ENCODE measurements at places on chromosomes 6 and 20.

- no peak for DNase-seq
Observed at GRCh38 chr6:155126727-155127439, 131.8 kb downstream of the TIAM2 start.

- DNase-seq, result no peak
Observed at GRCh38 chr6:122136386-122136785, 263.1 kb upstream of the HSF2 start.

GRCh38 chr6:130994319-130995097 lies 68.5 kb downstream of the EPB41L2 start:
- DNase-seq, result no peak

DNA sequence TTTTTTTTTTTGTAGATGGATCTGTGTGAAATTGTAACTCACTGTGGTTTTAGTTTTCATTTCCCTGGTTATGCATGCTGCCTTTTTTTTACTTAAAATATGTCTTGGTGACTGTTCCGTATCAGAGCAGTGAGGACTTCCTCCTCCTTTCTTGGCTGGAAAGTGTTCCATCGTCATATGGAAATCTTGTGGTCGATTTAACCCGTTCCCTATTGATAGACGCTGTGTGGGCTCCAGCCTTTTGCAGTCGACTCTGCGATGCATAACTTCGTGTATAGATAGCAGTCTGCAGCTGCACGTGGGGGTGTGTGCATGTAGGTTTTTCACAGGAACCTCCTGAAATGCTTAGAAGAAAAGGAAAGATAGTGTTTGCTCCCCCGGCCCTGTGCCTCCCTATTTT lies 28.1 kb upstream of the PNPLA1 start:
- DNase-seq, result no peak

DNA sequence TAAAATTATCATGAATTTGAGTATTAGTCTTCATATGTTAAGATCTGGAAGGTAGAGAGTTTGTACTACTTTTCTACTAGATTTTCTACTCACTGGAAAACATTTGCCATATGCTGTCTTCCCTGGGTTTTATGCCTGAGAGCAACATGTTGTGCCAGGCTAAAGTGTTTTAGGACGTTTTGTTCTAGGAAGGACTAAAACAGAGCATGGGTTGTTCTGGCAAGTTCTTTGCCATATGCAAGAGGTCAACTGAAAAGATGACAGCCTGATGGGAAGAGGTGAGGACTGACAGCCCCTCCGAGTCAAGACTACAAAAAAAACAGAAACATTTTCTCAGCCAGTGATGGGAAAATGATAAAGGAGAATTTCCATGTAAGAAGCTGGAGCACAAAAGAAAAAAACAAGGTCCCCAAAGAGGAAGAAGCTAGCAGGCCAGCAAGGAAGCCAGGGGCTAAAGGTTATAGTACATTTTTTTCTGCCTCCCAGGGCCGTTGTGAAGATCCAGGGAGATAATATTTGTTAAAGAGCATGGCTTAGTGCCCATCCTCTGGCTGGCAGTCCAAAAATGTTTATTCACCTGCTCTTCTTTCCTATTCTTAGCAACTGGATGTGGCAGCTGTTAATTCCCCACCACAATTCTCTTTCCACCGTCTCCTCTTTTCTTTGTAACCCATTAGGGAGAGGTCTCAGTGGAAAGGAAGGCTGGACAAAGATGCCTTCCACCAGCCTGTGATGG lies 7.8 kb downstream of the SCGN start:
- no peak for DNase-seq

DNA sequence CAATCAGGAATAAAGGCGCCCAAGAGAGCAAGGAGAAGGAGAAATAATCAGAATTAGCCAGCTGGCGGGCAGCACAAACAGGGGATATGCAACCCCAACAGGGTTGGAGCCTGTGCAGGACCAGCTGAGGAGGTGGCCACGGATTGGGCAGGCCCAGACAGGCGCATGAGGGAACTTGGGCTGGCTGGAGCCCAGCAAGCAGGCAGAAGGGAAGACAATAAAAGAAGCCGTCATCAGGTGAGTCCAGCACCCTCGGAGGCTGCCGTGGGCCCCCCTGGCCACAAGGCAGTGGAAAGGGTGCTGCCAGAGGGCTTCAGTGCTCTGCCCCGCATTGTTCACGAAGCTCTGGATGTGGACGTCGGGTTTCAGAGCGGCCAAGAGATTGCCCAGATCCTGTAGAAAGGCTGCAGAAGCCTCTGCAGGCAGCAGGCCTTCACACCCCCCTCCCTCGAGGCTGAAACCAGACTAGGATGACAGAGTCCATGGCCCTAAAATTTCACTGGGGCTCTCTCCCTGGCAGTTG lies 28.4 kb upstream of the MAFB start:
- DNase-seq, result no peak

DNA sequence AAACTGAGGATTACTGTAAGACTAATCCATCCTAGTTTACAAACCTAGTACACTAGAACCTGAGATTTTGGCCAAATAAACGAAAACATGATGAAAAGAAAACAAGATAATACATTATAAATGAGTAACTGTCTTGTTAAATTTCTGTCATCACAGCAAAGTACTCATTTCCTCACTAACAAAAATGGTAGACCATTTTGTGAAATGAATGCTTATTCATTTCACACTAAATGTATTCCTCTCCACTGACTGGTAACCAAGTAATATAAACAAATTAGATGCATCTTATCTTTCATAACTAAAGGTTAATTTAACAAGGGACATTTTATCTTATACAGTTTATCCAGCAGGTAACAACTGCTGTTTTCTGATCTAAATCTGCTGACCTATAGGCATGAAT lies 143.7 kb downstream of the REV3L start:
- no peak for DNase-seq

- DNase-seq, result no peak
Observed at GRCh38 chr20:10763112-10763511, 89.3 kb upstream of the JAG1 start.

GRCh38 chr6:114634016-114634415 lies 291.2 kb upstream of the HS3ST5 start:
- no peak for DNase-seq

DNA sequence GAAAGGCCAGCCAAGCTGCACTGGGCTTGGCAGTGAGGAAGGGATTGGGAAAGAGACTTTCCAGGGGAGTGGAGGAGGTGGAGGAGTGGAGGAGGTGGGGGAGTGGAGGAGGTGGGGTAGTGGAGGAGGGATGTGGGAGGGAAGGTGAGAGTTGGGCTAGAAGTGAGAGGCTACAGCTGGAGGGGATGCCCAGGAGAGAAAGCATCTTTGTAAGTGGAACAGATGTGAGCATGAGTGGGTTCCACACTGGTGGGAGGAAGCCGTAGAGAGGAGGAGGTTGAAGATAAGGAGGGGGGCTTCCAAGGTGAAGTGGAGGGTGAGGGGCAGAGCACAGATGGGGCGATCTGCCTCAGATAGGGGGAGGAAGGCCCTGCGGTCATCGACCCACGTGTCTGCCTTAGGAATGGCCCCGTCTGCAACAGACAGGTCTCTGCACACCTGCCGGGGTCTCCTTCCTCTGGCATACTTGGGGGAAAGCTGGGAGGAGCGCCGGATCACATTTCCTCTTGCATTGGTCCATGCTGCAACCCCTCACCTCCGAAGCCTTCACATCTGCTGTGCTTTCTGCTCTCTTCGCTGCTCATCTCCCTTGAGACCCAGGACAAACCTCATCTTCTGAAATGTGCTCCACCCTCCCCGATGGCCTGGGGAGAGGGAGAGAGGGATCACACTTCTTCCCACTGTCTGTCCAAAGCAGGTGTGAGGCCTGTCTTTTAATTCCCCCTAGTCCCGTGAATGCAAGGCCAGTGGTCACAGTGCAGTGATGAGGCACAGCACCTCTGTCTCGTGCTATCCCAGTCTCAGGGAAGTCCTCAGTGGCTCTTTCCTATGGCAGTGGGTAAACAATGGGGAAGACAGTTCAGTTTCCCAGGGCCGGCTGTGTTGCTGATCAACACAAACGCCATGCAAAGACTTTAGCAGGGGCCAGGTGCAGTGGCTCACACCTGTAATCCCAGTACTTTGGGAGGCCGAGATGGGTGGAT lies 48.6 kb upstream of the SNX9 start:
- no peak for DNase-seq

GRCh38 chr6:83735461-83735860 lies 26.6 kb upstream of the SNAP91 start:
- DNase-seq, result no peak

- no peak for DNase-seq
Observed at GRCh38 chr6:50840811-50841192, 22.1 kb downstream of the TFAP2B start.

DNA sequence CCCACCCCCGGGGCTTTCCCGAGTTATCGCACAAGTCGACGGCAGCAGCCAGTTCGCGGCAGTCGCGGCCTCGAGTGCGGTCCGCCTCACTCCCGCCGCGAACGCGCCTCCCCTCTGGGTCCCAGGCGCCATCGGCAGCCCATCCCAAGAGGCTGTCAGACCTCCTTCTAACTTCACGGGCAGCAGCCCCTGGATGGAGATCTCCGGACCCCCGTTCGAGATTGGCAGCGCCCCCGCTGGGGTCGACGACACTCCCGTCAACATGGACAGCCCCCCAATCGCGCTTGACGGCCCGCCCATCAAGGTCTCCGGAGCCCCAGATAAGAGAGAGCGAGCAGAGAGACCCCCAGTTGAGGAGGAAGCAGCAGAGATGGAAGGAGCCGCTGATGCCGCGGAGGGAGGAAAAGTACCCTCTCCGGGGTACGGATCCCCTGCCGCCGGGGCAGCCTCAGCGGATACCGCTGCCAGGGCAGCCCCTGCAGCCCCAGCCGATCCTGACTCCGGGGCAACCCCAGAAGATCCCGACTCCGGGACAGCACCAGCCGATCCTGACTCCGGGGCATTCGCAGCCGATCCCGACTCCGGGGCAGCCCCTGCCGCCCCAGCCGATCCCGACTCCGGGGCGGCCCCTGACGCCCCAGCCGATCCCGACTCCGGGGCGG lies 1.6 kb downstream of the GNAS start:
- DNase-seq, result no peak

DNA sequence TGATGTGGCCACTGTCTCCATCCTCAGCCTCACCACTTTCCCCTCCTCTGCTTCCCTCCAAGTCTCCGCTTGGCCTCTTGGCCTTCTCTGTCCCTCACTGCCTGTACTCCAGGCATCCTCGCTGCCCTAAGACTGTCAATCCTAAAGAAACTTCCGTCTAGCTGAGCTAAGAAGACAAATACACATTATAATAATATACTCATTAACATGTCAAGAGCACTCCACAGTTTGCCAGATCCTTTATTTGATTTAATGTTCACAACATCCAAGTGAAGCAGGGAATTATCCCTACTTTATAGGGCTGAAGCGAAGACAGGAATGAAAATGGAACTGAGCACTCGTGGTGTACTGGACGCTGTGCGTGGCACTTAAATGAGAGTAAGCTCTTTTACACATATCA lies 72.4 kb upstream of the SLC22A23 start:
- DNase-seq, result no peak

GRCh38 chr6:53761036-53761435 lies 33.8 kb upstream of the LRRC1 start:
- no peak for DNase-seq

DNA sequence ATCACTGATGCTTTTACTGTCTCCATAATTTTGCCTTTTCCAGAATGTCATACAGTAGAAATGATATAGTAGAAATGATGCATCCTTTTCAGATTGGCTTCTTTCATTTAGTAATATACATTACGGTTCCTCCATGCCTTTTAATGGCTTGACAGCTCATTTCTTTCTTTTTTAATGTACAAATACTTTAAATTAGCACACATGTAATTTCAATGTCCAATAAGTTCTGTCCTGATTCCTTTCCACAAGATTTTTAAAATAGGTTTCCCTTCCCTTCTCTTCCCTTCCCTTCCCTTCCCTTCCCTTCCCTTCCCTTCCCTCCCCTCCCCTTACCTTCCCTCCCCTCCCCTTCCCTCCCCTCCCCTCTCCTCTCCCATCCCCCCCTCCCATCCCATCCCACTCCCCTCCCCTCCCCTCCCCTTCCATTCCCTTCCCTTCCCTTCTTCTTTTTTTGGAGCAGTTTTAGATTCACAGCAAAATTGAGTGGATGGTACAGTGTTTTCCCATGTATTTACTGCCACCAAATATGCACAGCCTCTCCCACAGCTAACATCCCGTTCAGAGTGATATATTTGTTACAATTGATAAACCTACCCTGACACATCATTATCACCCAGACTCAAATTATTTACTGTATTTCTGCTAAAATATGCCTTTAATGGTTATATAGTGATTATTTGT lies 398.8 kb downstream of the RNF144B start:
- no peak for DNase-seq

DNA sequence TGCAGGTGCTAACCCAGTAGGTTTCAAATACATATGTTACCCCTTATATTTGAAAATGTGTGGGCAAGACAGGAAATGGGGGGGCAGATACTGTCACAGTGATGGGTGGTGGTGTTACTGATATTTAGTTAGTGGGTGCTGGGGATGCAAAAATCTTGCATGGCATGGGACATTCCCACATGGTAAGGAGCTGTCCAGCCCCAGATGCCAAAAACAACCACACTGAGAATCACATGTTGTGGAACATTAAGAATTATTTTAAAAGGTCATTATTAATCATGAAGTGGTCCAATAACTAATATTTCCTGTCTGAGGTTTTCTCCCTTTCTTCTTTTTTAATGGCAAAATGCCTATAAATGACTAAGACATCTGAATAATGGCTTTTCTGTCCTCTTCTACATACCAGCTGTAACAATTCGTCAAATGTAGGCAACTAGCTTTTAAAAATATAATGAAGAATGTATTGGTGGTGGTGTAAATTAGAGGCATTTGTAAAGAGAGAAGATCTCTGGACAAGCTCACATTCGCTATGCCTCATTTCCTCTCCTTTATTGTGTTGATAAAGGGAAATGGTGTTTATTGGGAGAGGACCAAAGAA lies 57.3 kb upstream of the SLC35B3 start:
- peak; percentile 11 for DNase-seq

DNA sequence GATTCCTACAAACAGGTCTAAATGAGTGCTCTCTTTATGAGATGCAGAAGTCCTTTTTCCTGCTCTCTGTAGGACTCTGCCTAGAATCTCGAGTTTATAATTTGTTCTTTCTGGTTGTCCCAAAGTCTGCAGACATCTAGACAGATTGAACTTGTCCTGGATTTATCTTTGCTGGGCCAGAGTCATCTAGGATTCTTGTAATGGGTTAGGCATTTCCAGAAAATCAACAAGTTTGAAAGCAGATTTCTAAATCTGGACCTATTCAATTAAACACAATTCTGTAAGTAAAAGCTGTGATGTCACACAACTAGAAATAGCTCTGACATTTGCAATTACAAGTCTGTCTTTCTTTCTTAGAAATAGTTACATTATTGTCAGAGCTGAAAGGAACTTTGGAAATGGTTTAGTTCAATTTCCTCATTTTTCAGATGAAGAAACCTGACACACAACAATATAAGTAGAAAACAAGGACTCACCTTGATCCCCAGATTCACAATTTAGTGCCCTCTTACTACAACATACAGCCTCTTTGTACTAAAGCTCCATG lies 4.2 kb upstream of the RSPO3 start:
- DNase-seq, result no peak

DNA sequence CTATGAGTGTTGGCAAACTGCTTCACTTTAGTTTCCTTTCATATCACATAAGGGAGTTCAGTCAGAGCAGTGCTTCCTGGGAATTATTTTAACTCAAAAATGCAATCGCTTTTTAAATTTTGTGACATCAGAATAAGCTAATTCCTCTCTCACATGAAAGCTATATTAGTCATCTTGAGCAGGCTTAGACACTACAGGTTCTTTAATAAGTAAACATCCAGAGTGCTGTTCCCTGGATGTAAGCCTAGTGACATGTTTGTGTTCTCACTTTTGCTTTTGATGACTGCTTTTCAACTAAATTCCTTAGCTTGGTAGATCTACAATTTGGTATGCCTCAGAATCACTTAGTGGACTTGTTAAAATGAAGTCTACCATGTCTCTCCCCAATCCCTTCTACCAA lies 252.7 kb upstream of the POU3F2 start:
- no peak for DNase-seq

- DNase-seq, result no peak
Observed at GRCh38 chr6:11381801-11382513, 149.5 kb upstream of the NEDD9 start.

Measured in keratinocyte (primary cell).